ENCODE measurements at places on chromosomes 3 and 15.

GRCh38 chr3:129040039-129040336 lies 20.6 kb upstream of the GP9 start:
- DNase-seq: no peak

DNA sequence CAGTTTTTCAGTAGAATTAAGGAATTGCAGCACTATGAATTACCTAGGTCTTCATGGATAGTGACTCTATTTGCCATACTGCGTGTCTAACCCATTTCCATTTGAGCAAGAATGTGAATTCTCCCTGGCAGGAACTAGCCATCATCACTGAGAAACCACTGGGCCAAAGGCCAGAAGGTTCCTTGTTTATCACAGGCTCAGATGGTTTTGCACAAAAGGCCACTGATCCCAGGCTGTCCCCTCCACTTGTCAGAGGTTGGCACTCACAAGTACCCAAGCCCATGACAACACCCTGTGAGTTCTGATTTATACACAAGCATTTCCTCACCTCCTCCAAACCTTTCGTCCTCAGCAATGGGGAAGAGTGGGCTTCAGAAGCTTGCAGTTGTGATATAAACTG lies 131.8 kb downstream of the FOXB1 start:
- no peak for DNase-seq

GRCh38 chr3:118688396-118688884 lies 346.2 kb downstream of the IGSF11 start:
- DNase-seq: no peak

DNA sequence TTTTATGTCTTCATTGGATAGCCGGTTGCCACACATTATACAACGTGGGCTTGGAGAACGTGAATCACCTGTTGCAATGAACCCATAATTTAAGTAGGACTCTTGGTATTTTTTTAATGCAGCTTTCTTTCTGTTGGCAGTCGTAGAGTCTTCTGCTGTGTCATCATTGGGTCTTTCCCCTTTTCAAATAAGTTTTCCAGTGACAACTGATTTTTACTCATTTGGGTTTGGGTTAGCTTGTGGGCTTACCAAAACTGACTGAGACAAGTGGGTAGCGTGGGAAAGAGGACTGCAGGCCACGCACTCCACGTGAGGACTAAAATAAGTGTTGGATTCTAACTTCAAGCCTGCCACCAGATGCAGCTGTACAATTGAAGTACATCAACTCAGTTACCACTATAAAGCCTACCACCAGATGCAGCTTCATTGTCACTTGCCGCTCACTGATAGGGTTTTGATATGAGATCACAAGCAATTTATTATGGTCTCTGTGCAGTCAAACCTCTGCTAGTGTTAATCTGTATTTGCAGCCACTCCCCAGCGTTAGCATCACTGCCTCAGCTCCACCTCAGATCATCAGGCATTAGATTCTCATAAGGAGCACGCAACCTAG lies 6.4 kb upstream of the CAPN7 start:
- no peak for DNase-seq

DNA sequence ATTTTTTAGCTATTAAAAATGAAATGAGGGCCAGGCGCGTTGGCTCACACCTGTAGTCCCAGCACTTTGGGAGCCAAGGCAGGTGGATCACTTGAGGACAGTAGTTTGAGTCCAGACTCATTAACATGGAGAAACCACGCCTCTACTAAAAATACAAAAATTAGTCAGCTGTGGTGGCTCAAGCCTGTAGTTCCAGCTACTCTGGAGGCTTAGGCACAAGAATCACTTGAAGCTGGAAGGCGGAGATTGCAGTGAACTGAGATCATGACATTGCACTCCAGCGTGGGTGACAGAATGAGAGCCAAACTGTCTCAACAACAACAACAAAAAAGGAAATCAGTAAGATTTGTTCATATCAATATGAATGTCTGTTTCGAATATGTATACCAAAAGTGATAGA lies 517.1 kb downstream of the ROBO1 start:
- no peak for DNase-seq

- DNase-seq: no peak
Observed at GRCh38 chr15:99057020-99057419, 47.9 kb upstream of the SYNM start.

DNA sequence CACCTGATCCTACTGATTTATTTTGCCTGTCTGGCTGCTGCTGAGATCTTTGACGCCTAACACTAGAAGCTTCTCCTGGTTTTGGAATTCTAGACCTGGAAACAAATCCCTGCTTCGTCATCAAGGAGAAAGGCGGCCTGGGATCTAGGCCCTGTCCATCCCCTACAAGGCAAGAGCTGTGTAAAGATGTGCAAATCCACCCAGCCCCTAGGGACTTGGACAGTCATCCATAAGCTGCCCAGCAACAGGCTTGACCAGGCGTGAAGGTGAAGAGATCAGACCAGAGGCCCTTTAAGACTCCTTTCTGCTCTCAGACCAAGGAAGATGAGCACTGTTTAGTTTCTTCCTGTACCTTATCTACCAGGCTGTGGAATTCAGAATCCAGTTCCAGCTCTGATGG lies 32.2 kb downstream of the SLC41A3 start:
- DNase-seq: no peak

- DNase-seq: no peak
Observed at GRCh38 chr3:67048067-67048714, 50.1 kb downstream of the KBTBD8 start.

- no peak for DNase-seq
Observed at GRCh38 chr3:160919942-160920341, 163.9 kb downstream of the PPM1L start.

GRCh38 chr3:41679374-41679773 lies 282.5 kb downstream of the ULK4 start:
- no peak for DNase-seq

- no peak for DNase-seq
Observed at GRCh38 chr3:143040261-143040879, 39.0 kb downstream of the U2SURP start.

DNA sequence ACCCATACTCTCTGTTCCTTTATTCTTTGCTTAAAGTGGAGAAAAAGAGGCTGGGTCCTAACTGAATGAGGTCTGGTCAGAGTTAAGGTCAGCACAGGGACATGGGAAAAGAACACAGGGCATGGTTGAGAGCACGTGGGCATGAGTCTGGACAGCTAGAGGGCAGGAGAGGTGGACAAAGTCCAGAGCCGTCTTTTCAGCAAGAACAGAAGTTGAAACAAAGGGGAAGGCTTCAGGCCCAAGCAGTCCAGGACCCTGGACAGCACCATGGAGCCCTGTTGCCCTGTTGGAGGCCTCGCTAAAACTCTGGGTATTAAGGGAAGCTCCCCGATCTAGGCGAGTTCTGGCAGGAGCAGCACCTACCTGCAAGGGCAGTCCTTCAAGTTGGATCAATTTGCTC lies 50.7 kb downstream of the XYLB start:
- DNase-seq: peak; percentile 58

DNA sequence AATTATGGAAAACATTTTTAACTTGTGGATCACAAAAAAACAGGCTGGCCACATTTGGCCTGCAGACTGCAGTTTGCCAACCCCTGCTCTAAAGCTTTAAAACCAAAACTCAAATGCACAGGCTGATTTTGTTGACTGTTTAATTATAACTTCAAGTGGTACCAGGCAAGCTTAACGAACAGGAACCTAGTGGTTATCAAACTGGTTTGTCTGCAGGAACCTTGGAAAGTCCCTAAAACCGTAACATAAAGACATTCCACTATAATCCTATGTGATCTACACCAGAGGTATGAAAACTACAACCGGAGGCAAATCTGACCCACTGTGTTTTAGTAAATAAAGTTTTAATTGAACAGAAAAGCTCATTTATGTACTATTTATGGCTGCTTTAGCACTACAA lies 52.4 kb downstream of the TBL1XR1 start:
- DNase-seq: no peak

DNA sequence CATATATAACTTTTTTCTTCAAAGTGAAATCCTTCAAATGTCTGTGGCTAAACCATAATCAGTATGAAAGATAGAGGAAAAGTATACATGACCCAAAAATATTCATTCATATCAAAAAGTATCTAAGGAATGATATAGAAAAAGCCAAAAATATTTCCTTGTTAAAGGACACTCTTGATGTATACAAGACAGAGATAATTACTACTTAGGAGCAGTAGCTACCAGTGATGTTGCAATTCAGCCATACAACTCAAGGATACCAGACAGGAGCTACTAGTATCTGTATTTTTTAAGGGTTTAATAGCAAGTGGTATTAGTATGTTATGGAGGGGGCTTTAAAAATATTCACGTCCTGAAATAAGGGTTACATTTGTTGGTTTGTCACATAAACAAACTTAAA lies 37.0 kb downstream of the FBXL22 start:
- no peak for DNase-seq

DNA sequence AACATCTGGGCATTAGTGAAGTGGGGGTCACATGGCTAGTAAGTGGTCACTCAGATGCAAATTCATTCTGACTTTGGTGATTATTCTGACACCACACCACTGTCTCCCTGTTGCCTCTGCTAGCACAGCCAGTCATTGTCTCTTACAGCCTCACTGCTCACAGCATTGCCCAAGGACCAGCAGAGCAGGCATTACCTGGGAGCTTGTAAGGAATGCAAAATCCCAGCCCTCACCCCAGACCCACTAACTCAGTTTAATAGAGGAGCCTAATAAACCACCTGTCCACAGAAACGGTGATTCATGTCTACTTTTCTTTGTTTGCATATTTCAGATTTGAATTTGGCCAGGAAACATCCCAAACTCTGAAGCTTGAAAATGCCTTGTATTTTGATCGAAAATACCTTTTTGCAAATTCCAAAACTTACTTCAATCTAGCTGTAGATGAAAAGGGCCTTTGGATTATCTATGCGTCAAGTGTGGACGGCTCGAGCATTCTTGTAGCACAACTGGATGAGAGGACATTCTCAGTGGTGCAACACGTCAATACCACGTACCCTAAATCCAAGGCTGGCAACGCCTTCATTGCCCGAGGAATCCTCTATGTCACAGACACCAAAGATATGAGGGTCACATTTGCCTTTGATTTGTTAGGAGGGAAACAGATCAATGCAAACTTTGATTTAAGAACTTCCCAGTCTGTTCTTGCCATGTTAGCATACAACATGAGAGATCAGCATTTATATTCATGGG lies 62.7 kb downstream of the GLDN start:
- DNase-seq: no peak

- no peak for DNase-seq
Observed at GRCh38 chr3:141921316-141921715, 44.9 kb downstream of the ATP1B3 start.

DNA sequence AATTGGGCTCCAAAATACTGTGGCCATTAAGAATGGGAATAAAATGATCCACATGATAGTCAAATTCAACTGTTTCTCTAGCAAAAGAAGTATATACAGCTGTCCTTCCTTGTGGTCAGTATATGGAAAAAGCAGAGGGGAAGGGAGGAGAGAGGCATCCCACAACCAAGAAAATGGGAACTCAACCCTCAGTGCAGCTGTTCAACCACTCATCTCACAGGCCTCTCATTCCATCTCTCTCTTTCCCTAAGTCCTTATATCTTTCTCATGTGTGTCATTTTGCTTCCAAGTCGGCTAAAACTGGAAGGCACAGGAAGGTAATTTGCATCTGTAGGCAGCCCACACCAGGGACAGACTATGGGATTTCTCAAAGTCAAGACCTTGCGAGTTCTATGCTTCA lies 27.5 kb downstream of the AVEN start:
- DNase-seq: no peak

GRCh38 chr15:100901702-100902435 lies 17.3 kb upstream of the LRRK1 start:
- DNase-seq: no peak

DNA sequence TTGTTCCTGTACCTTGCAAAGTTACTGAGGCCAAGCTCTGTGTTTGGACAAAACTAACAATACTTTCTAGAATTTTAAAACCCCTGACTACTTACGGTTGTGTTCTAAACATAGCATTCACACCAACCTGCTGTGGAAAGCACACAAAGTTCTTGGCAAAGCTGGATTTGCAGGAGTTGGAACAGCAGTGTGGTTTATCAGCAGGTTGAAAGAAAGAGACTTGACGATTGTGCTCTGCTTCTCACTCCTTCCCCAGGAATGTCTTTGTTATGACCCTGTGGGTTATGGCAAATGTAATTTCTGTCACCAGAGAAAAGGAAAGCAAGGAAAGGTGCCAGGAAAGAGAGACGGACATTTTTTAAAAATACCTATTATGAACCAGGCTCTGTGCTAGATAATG lies 165.5 kb upstream of the TGFBR2 start:
- no peak for DNase-seq

GRCh38 chr3:194496217-194496919 lies 9.6 kb upstream of the ATP13A3 start:
- DNase-seq: no peak

DNA sequence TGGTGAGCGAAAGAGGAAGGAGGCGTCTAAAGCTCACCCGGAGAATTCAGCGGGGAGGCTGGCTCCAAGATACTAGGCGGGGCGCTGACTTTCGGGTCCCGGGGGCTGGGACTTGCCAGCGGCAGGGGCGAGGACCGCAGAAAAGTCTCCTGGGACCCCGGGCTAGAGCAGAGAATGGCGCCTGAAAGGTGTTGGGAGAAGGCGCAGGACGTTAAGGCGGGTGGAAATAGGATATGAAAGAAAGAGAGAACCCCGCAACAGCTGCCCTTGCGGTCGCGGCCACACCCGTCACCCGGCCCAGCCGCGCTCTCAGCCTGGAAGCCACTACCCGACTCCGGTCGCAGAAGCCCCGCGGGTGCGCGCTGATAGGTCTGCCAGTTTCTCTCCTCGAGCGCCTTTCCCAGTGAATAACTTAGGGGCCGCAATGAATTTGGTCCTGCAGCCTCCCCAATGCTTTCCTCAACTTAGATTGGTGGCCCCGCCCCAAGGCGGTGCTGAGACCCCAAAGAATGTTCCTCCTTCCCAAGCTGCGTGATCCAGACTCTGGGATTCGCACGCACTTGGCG lies 604 bp downstream of the LTK start:
- no peak for DNase-seq

GRCh38 chr15:57589754-57590153 lies 1.9 kb upstream of the MYZAP start:
- no peak for DNase-seq

- DNase-seq: no peak
Observed at GRCh38 chr15:91589360-91589759, 264.1 kb upstream of the SLCO3A1 start.

GRCh38 chr3:143068059-143068458 lies 51.5 kb upstream of the CHST2 start:
- no peak for DNase-seq

DNA sequence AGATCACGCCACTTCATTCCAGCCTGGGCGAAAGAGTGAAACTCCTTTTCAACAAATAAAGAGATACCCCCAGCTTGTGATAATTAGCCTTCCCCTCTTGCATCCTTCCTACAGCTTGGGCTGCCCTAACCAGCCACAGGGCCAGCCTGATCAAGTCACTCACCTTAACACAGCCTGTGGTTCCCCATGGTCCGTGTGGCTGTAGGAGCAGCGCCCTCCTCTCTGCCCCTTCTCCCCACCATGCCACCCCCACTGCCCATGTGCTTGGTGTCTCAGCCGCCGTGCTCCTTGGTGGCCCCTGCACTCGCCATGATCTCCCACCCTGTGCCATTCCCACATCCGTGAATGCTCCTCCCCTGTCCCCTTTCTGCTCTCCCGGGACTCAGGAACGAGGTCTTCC lies 13.2 kb upstream of the RPP14 start:
- no peak for DNase-seq

GRCh38 chr15:77440378-77440999 lies 19.8 kb downstream of the HMG20A start:
- no peak for DNase-seq

Measured in left renal cortex interstitium (tissue), 4 donors.